ENCODE measurements at places on chromosomes 1 and 21.

- DNase-seq, result no peak
These were observed 19.8 kb upstream of the C1orf21 start for GRCh38 chr1:184366997-184367396.

GRCh38 chr1:55081905-55082296, 42.6 kb downstream of the PCSK9 start:
- no peak for DNase-seq

GRCh38 chr1:192682335-192682734, 46.4 kb downstream of the RGS13 start:
- no peak for DNase-seq

DNA sequence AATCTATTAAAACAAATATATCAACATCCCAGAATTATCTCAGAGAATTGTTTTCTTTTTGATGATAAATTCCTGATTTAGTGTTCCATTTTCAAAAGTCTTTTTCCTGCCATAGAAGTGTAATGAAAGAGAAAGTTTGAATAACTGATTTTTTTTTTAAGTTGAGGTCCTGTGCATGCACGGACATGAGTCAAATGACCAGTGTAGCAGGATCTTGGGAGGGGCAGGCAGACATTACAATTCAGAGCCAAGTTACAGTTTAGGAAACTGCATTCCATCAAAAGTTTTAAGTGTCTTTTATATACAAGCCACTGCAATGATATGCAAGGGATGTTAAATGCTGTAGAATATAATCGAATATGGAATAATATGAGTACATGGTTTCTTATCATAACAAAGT, 227.5 kb downstream of the HMCN1 start:
- no peak for DNase-seq

- no peak for DNase-seq
These were observed 122.5 kb downstream of the KIF26B start for GRCh38 chr1:245277276-245277675.

DNA sequence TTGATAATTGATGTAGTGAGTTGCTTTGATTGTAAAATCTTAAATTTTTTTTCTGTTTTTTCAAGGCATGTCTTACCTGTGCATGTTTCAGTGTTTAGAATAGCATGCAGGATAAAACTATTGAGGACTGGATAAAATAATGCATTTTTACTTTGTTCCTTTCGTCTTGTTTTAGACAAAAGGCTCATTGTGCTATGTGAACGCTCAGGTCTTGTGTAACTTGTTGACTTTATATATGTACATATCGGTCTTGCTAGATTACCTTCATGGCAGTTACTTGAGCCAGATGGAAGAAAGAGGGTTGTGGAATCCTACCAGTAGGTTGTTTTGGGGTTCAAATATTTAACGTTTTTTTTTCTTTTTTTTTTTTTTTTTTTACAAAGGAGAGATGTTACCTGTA, 7.0 kb downstream of the NFIA start:
- no peak for DNase-seq

- DNase-seq, result no peak
These were observed 48.5 kb downstream of the FH start for GRCh38 chr1:241470908-241471590.

GRCh38 chr1:58839846-58840835, 56.3 kb upstream of the JUN start:
- no peak for DNase-seq

DNA sequence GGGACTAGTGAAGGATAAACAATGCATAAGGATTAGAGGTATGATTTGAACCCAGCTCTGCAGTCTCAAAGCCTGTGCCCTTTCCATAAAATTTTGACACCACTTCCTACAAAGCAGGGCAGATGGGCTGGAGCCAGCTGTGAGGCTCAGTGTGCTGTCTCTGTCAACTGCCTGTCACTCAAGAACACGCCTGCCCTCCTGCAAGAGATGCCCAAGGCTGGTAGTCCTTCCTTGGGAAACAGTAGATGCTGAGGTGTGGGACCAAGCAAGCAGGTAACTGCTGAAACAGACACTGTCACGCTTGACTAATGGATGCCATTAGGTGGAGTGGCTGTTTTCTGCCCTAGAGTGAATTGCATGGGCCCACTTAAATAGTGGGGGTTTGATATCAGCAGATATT, 402.0 kb downstream of the PTPRU start:
- no peak for DNase-seq

GRCh38 chr1:221979444-221980032, 237.6 kb upstream of the DUSP10 start:
- DNase-seq, result no peak

DNA sequence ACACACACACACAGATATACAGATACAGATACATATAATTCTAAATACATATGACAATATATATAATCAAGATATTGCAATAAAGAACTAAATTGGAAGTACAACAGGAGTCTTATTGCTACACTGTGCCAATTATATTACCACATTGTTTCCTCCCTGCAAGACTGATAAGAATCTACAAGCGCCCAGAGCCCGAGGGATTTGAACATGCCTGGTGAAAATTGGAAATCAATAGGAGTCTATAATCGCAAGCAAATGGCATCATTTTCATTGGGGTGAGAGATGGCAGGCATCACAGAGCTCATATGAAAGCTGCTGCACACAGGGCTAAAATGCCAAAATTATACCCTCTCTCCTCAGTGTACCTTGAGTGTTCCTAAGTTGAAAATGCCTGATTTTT, 152.9 kb upstream of the PTBP2 start:
- no peak for DNase-seq

- DNase-seq, result no peak
These were observed 106.7 kb downstream of the FMN2 start for GRCh38 chr1:240198376-240198775.

DNA sequence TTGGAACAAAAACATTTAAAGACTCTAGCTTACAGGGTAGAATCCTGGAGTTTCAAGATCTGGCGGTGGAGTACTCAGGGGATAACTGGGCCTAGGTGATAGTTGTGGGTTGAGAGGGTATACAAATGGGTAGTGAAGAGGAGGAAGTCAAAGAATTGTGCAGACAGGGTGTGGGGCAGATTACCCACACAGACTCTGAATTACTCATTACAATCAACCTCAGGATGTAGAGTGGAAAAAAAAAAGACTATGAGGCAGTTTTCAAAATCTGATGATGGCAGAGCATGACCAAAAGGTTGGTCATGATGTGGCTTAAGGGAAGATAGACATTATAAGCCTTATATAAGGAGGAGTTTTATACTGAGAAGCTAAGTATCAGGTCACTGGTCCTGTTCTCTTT, 44.1 kb upstream of the GLIS1 start:
- DNase-seq, result no peak

Data from bone marrow (tissue), 2 donors.